ENCODE measurements at places on chromosomes 11 and 22.

GRCh38 chr11:12319461-12319951, 57.9 kb upstream of the PARVA start:
- DNase-seq = no peak

- DNase-seq = no peak
These were observed 476.0 kb upstream of the ANO3 start for GRCh38 chr11:25855916-25856315.

- DNase-seq = no peak
These were observed 71.5 kb upstream of the SLC22A12 start for GRCh38 chr11:64519541-64519940.

DNA sequence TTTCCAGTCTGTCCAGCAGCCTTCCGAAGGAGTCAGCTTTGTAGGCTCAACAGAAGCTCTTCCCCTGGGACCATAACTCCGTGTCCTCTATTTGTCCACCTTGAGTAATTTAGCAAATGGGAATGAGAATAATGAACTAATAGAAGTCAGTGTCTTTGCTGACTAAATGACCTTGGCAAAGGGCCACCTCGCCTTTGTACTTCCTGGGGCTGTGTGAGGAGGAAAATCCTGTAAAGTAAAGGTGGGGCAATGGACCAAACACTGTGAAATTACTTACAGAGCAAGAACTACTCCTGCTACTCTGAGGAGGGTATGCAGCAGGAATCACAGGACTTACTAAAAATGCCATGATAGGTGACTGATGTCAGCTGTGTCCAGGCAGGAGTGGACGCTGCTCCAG, 36.2 kb upstream of the CSNK2A3 start:
- DNase-seq = no peak

DNA sequence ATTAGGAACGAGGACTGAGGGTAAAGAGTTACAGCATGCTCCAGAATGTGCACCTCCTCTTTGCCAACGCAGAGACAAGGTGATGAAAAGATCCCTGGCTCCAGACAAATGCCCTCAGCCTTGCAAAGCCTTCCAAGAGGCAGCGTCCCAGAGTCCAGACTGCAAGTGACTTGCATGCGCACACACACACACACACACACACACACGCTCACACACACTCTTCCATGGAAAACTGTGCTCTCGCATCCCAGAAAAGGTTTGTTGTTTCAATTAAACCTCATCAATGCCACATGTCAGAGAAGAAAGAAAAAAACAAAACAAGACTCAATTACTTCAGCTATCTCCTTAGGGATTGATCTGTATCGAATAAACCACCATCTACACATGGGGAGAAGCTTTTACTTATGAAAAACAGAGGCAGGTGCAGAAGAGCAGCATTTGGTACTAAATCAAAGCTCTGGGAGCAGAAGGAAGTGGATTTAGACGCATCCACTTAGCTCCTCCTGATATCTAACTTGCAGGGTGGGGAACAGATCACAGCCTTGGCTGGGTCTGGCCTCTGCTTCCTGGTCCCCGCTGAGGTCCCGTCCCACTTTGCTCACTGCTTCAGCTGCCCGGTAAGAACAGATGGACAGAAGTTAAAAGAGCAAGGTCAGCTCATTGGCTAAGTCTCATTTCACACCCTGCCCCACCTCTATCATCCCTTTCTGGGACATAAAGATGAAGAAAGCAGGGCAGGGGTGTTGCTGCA, 249.8 kb upstream of the BLID start:
- DNase-seq = no peak

DNA sequence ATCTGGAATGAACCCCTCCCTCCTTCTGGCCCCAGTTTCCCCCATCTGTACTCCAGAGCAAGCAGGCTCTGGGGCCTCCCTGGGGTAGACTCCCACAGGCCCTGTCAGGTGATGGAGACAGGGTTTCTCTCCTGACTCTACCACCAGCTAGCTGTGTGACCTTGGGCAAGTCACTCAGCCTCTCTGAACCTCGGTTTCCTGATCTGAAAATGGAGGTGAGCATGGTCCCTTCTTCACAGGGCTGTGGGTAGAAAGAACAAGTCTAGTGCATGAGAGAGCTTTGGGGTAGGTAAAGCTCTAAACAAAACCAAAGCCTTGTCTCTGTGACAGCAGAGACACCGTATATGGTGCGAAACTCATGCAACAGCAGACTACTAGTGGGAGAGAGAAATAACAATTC, 5.6 kb downstream of the CD5 start:
- no peak for DNase-seq

DNA sequence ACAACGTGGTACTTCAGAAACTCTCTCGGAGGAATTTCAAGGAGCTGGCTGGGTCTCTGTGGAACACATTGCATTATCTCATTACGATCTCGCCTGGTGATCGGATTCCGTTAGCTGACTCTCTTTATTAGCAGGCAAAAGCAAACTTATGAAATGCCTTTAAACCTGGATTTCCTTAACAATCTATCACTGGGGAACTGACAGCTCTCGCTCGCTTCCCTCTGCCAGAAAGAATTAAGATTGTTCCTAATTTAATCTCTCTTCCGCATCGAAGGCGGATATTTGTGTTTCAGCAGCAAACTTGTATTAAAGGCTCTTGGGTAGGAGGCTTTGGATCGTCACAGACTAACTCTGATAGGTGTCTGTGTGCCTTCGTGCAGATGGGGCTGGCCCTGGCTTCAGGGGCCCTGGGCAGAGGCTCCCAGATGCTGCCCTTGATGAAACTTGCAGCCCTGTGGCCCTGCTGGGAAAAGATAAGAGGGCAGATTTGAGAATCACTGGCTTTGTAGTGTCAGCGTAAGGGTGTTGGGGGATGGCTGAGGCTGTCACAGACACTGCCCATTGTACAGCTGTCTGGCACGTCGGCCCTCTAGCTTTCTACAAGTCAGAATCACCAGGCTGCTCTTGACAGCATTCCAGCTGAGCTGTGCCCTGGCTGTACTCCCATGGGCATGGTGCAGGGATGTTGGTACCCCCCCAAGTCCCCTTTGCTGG, 162.2 kb upstream of the NECTIN1 start:
- DNase-seq = no peak

All from activated CD4-positive, CD25-positive, alpha-beta regulatory T cell treated with anti-CD3 and anti-CD28 coated beads, Interleukin-2, amount 50 U/mL, for 72 hours (primary cell).